ENCODE measurements at places on chromosomes 11 and 22.

DNA sequence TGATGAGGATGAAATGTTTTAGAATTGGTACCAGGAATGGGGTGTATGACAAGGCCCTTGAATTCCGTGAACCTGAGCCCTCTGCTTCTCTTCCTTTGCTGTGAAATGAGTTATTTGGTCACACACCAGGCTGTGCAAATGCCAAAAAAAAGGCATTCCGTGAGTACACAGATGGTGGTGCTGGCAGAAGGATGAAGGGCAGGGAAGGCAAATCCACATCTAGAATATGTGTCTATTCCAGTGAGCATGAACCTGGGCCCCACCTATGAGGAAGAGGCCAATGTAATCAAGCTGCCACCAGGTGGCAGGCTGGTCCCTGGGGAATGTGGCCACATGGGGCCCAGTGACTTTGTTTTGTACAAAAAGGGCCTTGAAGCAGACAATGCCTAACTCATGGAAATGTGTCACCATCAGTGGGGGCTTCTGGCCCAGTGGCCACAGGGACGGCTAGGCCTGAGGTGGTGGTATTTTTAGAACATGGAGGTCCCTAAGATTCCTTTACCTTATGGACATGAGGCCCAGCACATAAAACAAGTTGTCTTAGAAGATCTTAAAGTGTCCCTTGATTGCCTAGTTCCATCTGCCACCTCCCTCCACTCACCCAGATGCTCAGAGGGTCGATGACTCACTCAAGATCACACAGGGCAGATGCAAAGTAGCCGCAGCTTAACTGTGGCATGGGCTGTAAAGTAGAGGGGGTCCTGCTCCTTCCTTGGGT, 3.9 kb upstream of the RNF215 start:
- peak; percentile 94 for DNase-seq

GRCh38 chr11:47360341-47360740, 7.8 kb upstream of the MYBPC3 start:
- no peak for DNase-seq

DNA sequence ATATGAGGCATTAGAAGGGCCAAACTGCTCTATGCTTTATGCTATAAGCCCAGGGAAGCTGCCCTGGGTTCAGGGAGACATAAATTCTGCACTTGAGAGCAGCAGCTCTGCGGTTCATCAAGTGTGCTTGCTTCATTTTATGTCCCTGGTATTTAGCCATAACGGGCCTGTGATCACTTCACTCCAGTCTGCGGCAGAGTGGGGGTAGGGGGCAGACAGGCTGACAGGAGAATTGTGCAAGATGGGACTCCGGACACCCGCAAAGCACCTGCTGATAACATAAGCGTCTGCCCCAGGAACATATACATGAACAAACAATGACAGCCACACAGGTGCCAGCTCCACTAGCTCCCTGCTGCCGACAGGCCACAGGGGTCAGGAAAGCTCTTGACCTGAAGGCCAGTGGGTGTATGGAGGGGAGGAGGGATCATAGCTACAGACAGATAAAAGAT, 56.1 kb downstream of the SMCO4 start:
- DNase-seq: no peak

- no peak for DNase-seq
Measured at GRCh38 chr11:57680552-57680874, 12.6 kb downstream of the ZDHHC5 start.

DNA sequence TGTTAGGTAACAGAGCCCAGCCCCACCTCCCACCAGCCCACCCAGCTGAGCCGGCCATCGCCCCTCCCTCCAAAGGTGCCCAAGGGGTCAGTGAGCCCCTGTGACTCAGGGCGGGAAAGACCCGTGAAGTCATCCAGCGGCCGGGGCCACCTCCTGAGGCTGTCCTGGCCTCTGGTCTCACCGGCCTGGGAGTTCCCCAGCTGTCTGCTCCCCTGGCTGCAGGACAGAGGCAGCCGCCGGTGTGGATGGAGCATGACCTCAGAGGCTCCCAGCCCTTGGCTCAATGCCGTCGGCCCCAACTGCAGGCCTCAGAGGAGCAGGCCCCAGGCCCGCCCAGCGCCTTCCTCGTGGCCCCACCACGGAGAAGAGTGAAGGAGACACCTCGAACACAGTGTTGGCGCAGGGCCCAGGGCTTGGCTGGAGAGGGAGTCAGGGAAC, 28.7 kb downstream of the RPL3 start:
- no peak for DNase-seq

- DNase-seq: no peak
Measured at GRCh38 chr22:50310949-50311444, 3.6 kb upstream of the PLXNB2 start.

DNA sequence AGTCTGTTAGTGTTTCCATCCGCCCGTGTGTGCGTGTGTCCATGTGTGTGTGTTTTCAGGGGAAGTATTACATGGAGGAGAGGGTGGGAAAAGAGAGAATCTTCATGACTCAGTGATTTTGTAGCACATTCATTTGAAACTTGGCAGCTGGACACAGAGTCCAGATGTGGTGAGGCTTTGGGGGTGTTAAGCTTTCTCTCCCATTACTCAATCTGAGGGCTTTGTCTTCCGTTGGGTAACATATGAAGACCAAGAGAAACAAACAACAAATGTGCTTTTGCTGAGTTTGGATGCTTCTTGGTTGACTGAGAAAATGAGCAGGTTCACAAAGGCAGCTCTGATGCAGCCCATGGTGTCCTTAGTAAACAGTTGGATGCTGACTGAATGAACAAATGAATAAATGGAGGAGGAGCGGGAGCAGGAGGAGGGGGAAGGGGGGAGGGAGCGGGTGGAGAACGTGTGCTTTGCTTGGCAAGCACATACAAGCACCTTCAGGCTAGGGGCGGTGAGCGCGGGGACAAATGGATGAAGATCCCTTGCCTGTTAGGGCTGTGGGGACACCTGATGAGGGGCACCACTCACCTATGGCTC, 104.3 kb downstream of the ST3GAL4 start:
- no peak for DNase-seq

DNA sequence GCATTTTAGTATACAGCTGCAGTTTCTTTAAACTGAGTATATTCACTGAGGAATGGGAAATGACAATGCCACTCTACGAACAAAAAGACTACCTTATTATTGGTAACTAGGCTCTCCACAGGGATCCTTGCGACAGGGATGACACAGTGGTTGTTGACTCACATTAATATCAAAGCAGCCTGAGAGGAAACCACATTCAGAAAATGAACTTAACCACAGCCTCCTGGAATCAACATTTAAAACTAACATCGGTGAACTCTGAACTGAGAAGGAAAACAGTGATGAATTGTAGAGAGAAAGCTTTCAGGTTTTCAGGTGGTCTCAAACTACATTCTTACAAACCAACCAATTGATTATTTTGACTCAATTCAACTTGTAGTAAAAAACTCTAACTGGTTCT, 90.3 kb upstream of the MTMR2 start:
- no peak for DNase-seq

GRCh38 chr22:36928786-36929535, 15.5 kb downstream of the CSF2RB start:
- DNase-seq: no peak

- DNase-seq: no peak
Measured at GRCh38 chr22:28750471-28750881, 8.6 kb downstream of the HSCB start.

- no peak for DNase-seq
Measured at GRCh38 chr11:130192845-130193267, 33.3 kb downstream of the ST14 start.

DNA sequence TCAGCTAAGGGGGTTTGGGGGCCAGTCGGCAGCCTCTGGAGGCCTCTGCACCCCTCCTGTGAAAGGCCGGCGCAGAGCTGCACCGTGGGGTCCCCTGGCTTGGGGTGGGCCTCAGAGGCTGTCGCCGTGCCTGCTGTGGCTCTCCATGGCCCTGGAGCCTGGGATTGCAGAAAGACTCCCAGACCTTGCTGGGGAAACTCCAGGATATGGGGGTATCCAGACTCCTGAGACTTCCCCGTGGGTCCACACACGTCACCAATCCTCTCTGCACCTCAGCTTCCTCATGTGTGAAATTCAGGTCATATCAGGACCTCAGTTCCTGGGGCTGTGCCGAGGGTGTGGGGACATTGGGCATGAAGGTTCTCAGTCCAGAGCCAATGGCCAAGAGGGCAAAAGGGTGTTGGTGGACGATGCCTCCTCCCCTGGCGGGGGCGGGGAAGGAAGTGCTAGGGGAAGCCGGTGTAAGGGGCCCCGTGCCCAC, 97.1 kb downstream of the KCNQ1 start:
- DNase-seq: no peak
